ENCODE measurements at places on chromosomes 2 and 18.

DNA sequence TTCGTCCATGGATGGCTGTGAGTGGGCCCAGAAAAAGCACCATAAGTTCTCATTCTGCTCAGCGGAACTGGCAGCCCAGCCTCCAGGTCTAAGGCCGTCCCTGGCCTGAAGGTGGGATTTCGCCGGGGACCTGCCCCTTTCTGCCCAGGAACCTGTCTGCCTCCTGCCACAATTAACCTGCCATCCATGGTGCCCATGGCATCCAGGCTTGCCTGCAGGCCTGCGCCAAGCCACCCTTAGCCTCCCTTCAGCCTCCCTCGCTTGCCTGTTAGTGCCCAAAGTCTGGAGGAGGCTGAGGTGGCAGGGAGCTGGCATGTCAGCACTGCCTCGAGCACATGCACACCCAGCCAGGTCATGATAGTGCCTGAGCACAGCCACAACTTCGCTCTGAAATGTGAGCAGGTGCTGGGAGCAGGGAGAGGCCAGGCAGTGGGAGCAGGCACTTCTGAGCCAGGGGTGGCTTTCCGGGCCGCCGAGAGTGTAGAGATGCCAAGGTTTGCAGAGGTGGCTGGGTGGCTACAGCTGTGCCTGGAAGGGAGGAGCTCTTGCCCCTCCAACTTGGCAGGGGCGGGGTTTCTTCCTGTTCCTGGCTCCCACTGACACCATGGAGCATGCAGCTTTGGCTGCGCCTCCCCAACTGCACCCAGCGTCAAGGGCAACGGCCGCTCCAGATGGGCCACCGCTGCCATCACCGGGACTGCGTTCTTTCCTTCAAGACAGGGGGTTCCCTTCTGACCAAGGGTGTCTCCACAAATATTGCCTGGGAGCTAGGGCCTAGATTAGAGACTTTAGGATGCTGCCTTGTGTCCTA, 648.9 kb upstream of the VRK2 start:
- no peak for DNase-seq

DNA sequence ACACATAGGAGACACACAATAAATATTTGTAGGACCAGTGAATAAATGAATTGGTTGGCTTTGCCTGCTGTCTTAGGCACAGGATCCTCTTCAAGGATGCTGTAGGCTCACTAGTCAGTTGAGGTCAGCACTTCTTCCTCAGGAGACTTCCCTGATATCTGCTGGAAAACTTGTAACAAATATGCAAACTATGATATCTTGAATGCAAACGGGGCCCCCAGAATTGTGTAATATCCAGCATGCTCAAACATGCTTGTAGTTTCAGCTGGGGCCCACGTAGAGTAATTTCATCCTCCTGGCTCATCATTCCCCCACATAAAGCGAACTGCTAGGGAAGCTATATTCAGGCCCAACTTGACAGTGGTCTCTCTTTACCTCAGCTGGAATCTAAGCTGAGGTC, 43.6 kb downstream of the POLE4 start:
- DNase-seq = no peak

GRCh38 chr2:231111987-231112386, 12.9 kb downstream of the HTR2B start:
- DNase-seq = no peak

- DNase-seq = no peak
Measured at GRCh38 chr2:26270373-26270772, 25.6 kb downstream of the HADHB start.

- no peak for DNase-seq
Measured at GRCh38 chr2:95261602-95262001, 12.6 kb upstream of the PROM2 start.

DNA sequence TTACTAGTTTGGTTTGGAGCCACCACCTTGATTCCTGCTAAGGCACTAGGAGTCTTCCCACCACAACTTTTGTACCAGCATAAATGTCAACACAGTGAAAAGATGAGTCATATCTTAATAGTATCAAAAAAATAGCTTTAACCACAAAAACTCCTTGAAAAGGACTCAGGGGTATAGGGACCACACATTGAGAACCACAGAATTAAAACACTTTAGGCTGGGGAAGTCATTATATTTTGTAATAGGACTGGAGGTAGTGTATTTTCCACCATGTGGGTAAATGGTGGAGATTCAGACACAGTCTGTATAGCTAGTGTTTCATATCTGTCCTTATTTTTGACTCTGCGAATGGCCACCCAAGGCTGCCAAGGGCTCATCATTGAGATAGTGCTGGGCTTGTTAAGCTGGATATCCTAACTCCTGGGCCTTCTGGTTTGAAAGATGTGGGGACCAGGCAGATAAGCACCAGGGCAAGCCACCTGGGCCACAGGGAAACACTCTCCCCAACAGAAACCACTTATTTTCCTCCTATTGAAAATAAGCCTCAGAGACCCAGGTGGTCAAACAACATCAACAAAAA, 19.1 kb upstream of the FHL2 start:
- DNase-seq = no peak

DNA sequence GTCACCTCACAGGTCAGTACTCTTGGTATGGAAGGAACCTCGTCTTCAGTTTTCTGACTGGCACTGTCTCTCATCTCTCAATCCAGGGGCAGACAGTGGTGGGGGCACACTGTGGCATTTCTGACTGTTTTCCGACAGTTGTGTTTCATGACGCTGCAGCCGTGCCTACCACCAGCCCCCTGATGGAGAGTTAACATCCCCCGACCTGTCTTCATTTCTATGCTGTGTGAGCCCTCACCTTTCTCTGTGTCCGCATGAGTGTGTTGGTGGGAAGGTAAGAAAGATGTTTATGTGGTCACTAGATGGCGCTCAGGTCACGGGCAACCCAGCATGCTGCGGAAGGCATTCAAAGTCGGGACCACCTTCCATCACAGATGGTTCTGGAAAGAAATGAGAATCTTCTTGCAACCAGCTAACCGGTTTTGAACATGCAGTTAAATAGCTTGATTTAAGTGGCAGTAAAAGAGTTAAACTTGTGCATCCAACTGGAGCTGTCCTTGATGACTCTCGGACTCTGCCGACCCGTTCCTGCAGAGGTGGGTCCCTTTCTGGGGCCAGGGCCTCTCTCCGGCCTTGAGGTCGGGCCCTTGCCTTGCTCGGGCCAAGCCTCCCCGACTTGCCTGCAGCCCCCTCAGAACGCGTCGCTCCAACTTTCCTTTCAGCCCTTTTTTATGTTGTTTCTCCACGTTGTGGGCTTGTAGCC, 92.4 kb downstream of the DYSF start:
- peak; percentile 23 for DNase-seq

- no peak for DNase-seq
Measured at GRCh38 chr2:105224444-105224843, 17.1 kb upstream of the GPR45 start.

DNA sequence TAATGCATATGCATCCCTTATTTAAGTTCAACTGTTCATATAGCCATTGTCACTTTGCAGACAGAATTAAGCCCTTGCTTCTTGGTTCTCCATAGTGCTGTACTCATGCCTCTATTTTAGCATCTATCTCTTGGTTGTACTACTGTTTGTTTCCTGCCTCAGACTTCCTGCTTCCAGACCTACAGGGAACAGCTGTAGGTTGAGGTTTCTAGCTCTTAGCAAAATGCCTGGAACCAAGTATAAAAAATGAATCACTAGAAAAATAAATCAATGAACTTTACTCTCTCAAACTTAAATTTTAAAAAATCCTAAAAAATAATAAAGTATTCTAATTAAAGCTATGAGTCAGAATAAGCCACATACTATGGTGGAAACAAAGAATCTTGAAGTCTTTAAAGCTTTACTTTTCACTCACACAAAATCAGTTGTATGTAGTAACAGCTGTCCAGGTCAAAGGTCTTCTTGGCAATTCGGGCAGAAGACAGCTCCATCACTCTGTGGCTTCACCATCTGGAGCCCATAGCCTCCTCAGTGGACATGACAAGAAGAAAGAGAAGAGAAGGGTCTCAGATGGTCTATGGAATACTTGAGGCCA, 1228.1 kb upstream of the GYPC start:
- no peak for DNase-seq

- DNase-seq = no peak
Measured at GRCh38 chr2:170739048-170739447, 23.9 kb downstream of the SP5 start.

- DNase-seq = no peak
Measured at GRCh38 chr18:80009661-80010550, 21.5 kb upstream of the TXNL4A start.

GRCh38 chr2:114039677-114040076, 149.8 kb downstream of the ACTR3 start:
- DNase-seq = no peak

DNA sequence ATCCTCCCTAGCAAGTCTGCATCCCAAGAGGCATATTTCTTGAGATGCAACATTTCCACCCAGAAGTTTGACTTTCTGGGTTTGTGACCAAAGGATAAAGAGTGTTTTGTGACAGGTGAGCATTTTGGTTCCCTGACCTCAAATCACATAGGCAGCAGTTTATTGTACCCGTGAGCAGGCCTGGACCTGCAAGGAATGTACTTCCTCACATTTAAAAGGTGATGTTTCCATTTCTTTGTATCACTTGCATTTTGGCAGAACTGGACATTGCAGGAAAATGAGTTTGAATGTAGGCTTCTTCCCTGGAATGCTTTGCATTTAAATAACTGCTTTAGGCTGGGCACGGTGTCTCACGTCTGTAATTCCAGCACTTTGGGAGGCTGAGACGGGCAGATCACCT, 160.7 kb downstream of the ALPK2 start:
- DNase-seq = no peak

GRCh38 chr2:70069049-70069448, 18.2 kb upstream of the PCBP1 start:
- DNase-seq = peak; percentile 50

- no peak for DNase-seq
Measured at GRCh38 chr2:100888601-100889000, 68.7 kb downstream of the NPAS2 start.

- no peak for DNase-seq
Measured at GRCh38 chr2:167140330-167140729, 252.1 kb downstream of the XIRP2 start.

- no peak for DNase-seq
Measured at GRCh38 chr2:238247841-238248453, 8.1 kb upstream of the HES6 start.

DNA sequence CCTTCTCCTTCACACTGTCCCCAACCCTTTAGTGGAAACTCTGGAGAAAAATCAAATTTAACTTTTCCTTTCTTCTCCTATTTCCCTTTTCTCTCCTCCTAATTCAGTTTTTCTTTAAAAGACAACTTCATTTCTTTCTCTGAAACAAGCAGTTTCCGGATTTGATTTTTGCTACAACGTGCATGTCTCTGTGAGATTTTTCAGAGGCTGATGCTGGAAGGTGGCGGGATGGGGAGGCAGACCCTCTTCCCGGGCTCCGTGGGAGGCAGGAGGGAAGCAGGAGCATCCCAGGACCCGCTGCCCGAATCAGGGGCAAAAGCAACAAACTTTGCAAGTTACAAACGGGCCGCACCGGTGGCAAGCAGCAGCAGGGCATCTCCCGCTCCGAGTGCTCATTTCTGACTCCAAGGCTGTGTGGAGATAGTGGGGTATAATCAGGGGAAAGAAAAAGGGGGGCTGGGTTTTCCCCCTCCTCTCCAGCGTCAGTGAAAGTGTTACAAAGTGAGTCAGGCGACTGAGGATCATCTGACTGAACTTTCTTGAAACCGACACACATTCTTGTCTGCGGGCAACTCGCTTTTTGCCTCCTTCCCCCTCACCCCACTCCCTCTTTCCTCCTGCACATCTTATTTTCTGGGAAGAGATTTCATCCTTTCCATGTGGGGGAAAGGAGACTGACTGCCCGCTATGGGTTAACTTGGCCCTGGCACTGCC, 6.4 kb downstream of the ZEB2 start:
- no peak for DNase-seq

DNA sequence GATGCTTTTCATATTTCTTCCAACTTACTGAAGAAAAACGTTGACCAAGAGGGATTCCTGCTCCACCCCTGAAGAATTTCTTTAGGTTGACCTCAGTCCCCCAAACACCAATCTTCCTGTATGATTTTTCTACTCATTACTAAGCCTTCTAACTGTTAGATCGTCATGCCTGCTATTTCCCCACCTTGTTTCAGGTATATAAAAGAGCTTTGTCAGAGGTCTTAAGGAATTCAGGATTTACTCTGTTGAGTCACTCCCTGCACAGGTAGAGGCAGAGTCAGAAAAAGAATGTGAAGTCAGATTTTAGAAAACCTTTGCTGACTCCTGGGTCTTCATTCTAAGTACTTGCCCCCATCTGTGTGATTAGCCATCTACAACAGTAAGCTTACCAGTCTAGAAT, 83.8 kb upstream of the NOSTRIN start:
- DNase-seq = no peak

DNA sequence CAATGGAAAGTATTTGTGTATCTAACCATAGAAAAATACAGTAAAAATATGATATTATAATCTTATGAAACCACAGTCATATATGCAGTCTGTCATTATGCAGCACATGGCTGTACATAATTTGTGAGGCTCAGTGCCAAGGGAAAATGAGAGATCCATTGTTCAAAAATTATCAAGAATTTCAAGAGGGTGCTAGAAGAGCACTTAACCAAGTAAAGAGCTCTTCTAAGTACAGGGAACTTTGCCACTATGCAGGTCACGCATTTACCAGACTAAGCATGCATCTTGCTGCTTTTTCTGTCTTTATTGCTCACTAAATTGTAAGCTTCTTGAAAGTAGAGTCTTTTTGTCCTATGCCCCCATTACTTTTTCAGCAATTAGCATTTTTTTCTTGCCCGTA, 438.0 kb downstream of the LRP1B start:
- DNase-seq = no peak

GRCh38 chr2:48328159-48328809, 201.7 kb upstream of the STON1 start:
- DNase-seq = no peak

- no peak for DNase-seq
Measured at GRCh38 chr18:78776151-78776550, 203.5 kb upstream of the SALL3 start.

GRCh38 chr2:202019689-202020450, 13.8 kb upstream of the FZD7 start:
- no peak for DNase-seq

DNA sequence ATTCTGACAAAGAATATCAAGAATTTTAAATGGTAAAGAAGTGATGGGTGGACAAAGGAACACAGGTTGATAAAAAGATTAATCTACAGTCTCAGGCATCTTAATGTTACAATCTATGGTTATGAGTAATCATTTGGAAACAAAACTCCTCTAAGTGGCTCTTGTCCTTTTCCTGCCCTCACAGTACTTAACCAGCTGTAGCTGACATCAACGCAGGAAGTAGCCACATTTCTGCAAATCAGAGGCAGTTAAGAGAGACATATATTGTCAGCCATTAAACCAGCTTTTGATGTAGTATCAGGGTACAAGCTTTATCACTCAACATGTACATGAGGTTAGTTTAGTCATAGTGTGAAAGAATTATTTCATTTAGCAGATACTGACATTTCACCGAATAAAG, 244.6 kb downstream of the NR4A2 start:
- no peak for DNase-seq

All from stimulated activated CD4-positive, alpha-beta T cell treated with anti-CD3 and anti-CD28 coated beads, Interleukin-4, amount 100 ng/mL, for 4 hours (primary cell).